ENCODE measurements at places on chromosomes 13 and 19.

- no peak for DNase-seq
Measured at GRCh38 chr13:44763615-44764301, 187.6 kb upstream of the TSC22D1 start.

GRCh38 chr19:34962687-34963572, 1.1 kb downstream of the ZNF792 start:
- no peak for DNase-seq

- DNase-seq = no peak
Measured at GRCh38 chr19:15324791-15325519, 7.4 kb downstream of the BRD4 start.

DNA sequence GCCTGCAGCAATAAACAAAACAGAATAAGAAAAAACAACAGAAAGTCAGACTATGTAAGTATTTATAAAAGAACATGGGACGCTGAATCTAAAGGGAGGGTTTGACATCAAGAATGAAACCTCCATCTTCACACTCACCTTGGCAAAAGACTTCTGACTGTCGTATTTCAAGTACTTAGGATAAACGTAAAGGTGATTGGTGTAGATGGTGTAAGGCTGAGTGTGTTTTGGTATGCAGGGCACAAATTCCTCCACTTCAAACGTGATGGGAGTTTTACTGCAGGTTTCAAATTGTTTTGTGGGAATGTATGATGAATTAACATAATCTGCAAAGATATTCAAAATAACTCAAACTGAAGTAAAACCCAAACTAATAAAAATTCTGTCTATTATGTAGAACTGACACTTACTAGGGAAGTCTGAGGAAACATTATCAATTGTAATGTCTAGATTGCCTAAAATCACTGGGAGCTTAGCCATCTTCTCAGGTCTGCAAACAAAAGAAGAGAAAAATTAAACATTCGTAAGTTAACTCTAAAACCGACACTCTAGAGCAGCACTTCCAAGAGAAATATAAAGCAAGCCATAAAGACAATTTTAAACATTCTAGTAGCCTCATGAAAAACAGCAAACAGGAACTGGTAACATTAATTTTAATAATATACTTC, 89.5 kb downstream of the DOCK9 start:
- DNase-seq = no peak

DNA sequence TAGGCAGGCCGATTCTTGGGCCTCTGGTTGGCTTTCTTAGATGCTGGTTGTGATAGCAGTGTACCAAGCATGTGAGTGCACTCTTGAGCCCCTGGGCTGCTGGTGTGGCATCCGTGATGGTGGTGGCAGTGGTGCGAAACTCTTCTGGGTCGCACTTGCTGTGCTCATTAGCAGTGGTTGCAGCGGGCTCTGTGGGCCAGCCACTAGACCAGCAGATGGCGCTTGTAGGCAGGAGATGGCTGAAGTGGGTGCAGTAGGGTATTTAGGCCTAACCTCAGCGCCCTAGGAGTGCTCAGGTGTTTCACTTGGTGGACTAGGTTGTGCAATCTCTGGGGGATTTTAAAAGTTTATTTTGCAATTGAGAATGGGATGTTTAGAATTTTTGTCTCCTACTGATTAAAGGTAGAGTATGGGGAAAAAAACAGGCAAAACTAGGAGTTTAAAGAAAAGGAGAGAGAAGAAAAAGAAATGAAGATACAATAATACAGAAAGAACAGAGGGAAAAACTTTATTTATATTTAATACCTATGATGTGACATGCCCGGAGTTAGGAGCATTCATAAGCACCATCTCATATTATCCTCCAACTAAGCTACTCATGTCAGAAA, 4.3 kb upstream of the ZNF17 start:
- DNase-seq = peak; percentile 45

DNA sequence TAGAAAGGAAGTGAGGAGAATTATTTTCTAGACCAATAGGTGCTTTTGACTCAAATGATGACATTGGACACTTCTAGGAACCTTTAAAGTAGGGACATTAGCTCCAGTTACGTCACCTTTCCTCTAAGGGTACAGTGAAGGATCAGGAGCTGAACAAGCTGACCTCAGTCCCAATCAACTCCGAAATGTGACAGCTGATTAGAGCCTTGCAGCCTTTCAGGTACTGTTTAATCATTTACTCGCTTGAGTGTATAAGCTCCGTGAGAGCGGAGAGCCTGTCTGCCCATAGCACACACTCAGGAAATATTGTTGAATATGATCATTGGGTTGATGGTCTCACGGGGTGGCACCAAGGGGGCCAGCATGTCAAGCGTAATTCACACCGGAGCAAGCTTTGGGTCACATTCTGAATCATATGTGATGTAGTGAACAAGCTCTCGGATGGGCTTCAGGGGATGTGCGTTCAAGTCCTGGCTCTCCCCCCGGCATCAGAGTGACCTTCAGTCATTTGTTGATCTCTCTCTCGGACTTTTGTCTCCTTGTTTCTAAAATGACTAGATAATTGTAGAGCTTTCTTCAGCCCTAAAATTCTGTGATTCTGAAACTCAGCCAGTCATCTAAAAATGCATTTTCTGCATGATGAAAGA, 141.9 kb downstream of the ZIC5 start:
- DNase-seq = no peak

DNA sequence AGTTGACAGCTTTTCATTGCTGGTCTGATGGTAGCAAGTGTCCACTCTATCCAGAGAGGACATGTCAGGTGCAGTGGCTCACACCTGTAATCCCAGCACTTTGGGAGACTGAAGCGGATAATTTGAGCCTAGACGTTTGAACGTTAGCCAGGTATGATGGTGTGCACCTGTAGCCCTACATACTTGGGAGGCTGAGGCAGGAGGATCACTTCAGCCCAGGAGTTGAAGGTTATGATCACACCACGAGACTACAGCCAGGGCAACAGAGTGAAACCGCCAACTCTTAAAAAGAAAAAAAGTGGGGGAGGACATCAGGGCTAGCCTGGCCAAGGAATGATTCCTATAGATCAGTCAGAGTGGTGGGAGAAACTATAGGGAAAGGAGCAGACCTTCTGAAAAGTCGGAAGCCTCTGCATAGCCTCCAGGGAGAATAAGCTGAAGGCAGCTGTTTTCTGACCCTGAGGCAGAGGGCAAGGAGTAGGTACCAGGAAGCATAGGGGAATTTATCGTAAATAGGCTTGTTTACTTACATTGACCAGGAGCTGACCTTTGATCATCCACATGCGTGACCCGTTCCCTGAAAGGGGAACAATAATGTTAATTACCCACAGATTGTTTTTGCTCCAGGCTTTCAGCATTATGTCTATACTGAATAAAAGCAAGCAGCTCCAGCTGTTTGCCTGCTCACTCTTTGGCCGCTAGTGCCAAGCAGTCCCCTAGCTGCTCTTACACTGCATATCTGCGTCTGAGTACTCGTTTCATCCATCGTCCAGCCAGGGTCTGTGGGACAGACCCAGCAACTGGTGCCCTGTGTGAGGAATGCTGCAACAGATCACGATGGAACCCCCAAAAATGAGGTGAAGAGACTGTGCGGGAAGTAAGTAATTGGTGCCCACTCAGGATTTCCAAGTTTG, 161.6 kb downstream of the RNF17 start:
- no peak for DNase-seq

DNA sequence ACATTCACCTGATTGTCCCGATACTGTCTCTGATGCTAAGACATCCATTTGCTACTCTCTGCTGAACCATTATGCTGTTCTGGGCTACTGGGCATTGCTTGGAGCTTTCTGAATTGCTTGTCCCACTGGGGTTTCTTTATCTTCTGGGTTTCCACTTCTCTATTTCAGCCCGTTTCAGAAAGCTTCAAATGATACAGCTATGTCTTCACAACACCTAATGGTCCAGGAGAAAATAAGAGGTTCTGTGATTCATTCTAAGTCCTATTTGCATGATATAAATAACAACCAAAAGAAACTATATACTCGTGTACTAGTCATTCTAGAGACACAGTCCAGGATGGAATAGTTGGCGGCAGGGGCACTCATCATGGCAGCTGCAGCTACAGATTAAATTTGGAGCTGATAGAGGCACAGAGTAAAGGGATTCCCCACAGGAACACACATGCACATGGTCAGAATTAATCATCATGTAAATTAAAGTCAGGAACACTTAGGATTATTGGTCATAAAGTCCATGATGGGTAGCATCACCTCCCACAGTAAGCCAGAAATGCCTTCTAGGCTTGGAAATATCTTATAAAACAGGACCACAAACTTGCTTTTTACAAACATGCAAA, 33.3 kb upstream of the SCEL start:
- no peak for DNase-seq

GRCh38 chr19:56955637-56956216, 115.2 kb upstream of the PEG3 start:
- no peak for DNase-seq

- DNase-seq = no peak
Measured at GRCh38 chr19:387777-388176, 21.2 kb downstream of the C2CD4C start.

GRCh38 chr19:54606891-54607784, 13.7 kb downstream of the LILRA1 start:
- DNase-seq = no peak

DNA sequence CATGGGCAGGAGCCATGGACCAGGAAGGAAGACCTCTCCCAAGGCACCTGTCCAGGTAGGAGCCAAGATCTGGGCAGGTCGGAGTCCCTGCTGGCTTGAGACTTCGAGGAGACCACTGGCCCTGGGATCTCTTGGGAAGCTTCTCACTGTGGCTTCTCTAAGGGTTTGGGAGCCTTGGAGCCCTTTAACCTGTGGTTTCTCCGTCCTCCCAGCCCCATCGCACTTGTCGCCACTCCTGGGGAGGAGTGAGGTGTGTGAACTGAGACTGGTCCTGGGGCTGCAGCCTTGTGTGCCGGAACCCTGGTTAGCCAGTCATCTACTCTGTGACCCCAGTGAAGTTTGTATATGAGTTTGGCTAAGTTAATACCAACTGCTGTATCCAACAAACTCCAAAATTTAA, 8.2 kb downstream of the ZNF805 start:
- no peak for DNase-seq

DNA sequence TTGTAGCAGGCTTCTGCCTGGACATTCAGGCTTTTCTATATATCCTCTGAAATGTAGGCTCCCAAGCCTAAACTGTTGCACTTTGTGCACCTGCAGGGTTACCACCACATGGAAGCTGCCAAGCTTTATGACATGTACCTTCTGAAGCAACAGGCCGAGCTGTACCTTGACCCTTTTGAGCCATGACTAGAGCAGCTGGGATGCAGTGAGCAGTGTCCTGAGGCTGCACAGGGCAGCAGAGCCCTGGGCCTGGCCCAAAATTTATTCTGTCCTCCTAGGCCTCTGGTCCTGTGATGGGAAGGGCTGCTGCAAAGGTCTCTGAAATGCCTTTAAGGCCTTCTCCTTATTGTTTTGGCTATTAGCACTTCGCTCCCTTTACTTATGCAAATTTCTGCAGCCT, 23.5 kb upstream of the CD177 start:
- no peak for DNase-seq

GRCh38 chr19:36838784-36839324, 667 bp upstream of the ZNF790 start:
- no peak for DNase-seq

- DNase-seq = no peak
Measured at GRCh38 chr13:98838776-98839175, 86.3 kb upstream of the SLC15A1 start.

- DNase-seq = no peak
Measured at GRCh38 chr19:18501832-18502231, 20.0 kb downstream of the ELL start.

DNA sequence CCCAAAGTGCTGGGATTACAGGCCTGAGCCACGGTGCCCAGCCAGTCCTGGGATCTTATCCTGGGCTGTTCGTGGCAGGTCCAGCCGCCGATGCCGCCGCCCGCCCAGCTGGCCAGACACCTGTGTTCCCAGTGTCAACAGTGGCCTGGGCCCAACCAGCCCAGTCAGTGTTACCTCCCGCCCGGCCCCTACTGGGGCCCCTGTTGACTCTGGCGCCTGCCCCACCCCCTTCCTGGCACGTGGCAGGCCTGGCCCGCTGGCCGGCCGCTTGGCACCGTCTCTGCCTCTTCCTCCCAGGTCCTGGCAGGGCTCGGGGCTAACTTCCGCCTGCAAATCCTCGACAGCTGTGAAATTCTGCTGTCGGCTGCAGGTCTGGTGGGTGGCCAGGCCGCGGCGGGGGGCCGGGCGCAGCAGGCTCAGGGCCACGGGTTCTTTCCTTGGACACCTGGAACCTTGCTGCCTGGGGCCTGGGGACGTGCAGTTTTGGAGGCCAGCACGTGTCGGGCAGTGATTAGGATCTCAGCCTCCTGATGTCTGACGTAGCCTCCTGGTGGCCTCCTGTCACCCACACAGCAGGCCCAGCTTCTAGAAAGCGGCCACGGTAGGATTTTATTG, 9.1 kb downstream of the ARID3A start:
- no peak for DNase-seq

DNA sequence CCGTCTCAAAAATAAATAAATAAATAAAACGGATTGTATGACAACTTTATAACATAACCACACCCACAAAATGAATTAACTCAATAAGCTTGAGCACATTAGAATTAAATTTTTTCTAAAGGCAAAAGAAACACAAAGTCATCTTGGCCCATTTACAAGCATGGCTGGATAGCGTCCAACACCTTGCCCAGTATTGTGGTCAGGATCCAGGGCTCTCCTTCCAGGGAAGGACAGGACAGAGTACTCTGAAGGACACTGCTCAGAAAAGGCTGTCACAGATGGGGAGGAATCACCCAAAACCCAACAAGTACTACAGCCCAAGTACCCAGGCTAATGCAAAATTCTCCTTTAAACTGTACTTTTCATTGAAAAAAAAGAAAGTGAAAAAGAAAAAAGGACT, 27.1 kb downstream of the SUGP2 start:
- DNase-seq = no peak

DNA sequence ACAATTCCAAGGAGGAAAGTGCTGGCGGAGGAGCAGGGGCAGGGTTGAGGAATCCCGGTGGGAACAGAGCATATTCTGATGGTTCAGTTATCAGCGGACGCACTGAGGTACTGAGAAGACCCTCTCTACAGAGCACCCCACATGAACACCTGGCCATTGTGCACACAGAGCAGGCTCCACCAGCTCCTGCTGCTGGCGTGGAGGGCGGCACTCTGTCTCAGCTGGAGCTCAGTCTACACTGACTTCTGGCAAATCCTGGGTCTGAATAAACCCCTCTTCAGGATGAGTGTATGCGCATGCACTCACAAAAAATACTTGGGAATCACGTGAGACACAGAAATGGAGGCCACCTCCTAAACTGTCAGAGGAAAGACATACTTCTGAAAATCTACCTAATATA, 114.4 kb upstream of the IRS2 start:
- no peak for DNase-seq

GRCh38 chr13:61727767-61728166, 312.1 kb upstream of the PCDH20 start:
- no peak for DNase-seq

- no peak for DNase-seq
Measured at GRCh38 chr13:36891752-36892151, 28.3 kb downstream of the SMAD9 start.
